ENCODE measurements at places on chromosomes 7 and 10.

- DNase-seq, result no peak
Observed at GRCh38 chr10:7027237-7027912, 383.5 kb downstream of the SFMBT2 start.

- DNase-seq, result no peak
Observed at GRCh38 chr10:110528224-110528996, 30.7 kb downstream of the DUSP5 start.

DNA sequence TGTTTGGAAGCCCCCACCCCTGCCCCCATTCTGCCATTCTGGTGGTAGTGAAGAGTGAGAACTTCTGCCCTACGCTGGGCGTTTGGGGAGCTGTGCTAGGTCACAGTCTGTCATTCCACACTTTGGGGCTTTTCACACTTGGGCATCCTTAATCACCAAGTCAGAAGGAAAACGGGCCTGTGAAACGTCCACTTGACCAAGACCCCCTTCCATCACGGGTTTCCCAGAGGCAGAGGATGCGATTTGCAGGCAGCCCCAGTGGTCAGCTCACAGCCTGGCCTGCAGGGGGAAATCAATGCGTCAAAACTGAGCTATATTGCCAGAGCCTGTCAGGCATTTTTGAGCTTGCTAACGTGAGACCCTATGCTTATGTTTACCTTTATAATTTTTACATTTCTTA lies 663.3 kb upstream of the MGMT start:
- no peak for DNase-seq

DNA sequence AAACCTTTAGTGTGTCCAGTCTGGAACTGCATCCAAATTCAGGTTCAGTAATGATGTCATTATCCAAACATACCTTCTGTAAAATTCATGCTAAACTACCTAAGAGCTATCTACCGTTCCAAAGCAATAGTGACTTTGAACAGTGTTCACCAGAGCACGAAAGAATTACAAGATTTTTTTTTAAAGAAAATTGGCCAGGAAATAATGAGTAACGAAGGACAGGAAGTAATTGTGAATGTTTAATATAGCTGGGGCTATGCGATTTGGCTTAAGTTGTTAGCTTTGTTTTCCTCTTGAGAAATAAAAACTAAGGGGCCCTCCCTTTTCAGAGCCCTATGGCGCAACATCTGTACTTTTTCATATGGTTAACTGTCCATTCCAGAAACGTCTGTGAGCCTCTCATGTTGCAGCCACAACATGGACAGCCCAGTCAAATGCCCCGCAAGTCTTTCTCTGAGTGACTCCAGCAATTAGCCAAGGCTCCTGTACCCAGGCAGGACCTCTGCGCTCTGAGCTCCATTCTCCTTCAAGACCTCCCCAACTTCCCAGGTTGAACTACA lies 694 bp upstream of the FAS start:
- no peak for DNase-seq

GRCh38 chr10:132945894-132946255 lies 3.5 kb upstream of the CFAP46 start:
- no peak for DNase-seq

GRCh38 chr10:15293862-15294842 lies 76.9 kb downstream of the FAM171A1 start:
- DNase-seq, result no peak

DNA sequence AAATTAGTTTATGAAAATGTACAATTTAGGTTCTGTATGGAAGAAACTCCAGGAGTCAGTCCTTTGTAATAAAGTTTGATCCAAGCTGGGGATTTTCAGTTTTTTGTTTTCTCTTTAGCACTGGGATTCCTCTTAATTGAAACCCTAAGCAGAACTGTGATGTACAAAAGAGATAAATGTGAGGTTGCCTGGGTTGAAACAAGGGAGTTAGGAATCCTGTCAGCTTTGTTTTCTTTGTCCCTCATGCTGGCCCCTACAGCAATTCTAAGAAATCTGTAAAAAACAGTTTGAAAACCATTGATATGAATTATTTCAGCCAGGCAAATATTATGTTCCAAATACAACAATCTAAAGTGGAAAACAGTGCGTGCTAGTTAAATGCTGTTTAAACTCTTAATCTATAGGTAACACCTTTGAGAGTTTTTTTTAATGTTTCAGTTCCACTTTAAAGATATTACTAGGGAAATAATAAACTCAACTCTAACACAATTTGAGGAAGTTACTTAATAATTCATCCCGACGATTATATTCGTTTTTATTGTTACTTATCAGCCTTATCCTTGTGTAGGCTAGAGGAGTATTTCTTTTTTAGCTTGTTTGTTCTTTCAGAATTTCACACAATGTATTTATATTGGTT lies 65.3 kb downstream of the SGCE start:
- no peak for DNase-seq

- no peak for DNase-seq
Observed at GRCh38 chr10:103752680-103753248, 102.6 kb downstream of the SH3PXD2A start.

DNA sequence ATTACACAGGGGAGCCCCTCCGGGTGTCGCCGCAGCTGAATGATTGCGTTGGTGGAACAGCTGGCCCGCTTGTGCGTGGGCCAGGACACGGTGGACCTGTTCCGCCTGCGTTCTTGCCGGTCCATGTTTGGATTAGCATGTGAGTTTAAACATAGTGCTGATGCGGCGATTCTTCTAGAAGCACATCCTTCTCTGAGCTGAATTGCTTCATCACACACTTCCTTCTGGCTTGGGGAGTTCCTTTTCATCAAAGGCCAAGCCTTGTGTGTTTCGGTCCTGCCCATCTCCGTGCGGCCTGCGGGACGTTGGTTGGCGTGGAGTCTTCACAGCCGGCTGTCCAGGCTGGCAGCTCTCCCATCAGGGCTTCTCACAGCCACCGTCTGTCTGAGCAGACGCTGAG lies 45.5 kb upstream of the SLC29A4 start:
- no peak for DNase-seq

DNA sequence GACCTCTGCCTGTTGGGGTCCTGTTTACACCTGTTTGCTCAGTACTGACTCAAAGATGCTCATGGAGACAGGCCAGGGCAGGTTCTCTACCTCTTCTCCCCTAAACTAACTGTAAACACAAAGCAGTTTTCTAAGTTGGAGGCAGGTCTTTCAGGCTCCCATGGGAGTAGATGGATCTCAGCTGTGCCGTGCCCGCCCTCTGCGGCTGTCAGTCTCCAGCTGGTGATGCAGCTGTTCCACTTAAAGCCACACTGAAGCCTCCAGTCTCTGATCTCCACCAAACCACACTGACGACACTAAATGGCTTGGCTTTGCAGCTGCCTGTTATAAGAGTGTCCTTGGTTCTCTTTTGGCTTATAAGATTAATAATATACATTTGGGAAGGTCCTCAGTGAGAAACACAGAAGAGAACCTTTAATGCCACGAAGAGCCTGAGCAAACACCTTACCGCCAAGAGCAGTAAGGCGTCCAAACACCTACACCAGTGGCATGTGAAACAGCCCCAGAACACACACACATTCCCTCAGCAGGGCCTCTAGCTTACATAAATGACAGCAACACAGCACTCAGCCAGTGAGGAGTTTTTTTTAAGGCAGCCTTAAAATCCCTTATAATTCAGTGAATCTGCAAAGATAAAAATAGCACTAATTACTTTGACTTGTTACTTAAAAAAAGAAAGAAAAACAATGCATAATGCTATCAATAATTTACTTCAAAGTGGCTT lies 60.4 kb upstream of the KCNIP2 start:
- peak; percentile 54 for DNase-seq

DNA sequence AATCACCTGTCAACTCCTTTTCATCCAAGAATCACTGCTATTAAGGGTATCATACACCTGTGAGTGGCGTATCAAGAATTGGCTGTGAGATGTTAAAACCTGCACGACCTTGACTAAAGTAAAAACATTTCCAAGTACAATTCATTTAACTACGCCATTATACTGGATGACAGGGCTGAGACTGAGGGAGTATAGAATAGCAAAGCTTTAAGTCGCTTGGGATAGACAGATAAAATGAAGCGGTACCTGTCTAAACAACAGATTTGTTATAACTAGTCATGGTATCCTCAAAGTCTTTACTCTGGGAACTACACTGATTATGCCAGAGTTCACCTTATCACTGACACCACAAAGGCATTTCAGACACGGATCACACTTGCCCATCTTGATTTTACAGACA lies 366.1 kb upstream of the LRRN3 start:
- no peak for DNase-seq

DNA sequence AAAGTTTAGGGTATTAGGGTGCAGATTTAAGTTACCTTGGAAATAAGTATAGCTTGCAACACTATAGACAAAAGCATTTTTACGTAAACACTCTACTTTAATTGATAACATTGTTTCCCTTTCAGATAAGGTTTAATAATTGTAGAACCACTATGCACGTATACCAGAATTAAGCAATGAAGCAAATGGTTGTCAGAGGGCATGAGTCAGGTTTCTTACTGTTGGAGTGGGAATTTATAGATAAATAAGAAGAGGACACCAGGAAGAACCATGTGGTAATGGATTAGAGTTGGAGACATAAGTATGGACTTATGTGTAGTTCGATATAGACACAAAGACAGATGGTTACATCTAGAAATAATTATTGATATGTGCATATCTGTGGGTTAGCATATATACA lies 355.6 kb downstream of the ETV1 start:
- DNase-seq, result no peak

GRCh38 chr7:27170426-27171324 lies 3.4 kb downstream of the HOXA10 start:
- no peak for DNase-seq

DNA sequence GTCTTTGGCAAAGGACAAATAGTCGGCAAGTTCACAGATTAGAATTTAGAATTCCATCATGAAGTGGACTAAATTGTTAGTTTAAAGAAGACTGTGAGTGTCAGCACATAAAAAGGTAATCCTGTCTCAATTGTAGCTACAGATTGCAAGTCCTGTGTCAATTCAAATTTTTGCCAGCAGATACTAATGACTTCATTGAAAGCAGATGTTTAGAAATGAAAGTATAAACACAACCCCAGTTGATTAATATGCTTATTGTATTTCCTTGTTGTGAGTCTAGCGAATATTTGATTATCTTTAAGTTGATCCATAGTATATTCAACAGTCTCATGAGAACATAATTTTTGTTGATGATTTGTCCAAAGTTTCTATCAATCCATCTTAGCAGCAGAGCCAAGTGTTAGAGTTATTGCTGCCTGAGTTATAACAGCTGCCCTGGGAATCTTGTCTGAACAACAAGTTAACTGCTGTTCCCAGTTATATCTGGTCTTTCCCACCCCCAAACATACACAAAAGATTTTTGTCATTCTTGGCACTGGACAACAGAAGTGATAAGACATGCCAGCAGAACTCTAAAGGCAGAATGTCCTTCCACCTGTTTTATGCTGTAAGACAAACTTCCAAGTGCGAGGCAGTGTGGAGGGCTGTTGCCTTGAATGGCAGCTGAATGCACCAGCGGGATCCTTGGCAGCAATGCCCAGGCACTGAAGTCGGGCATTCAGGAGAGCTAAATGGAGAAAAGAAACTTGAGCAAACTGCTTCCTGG lies 21.3 kb upstream of the HERPUD2 start:
- DNase-seq, result no peak

DNA sequence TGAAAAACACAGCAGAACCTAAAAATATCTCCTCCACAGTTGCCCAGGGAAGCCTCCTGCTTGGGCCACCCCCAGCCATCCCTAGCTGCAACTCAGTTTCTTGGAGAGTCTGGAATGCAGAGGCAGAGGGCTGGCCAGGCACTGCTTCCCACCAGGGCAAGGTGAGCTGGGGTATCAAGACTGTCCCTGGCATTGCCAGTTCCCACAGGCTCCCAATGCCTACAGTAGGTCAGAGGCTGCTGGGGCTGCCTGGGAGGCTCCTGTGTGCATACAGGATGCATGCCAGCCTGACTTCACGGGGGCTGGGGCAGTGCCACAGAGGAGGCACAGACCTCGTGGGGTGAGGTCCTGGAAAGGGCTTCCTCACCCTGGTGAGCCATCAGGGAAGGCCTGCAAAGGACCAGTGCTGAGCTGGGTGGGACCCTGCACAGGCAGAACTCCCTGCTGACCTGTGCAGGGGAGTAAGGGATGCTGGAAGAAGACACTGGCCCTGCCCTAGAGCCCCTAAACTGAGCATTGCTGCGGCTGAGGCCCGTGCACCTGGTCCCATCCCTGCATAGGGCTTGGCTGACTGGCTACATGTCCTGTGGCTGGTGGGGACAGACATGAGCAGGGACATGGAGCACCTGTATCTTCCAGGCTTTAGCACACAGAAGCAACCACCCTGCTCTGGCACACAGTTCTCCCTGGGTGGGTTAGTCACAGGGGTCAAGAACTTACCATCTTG lies 121.9 kb upstream of the RET start:
- DNase-seq, result no peak

DNA sequence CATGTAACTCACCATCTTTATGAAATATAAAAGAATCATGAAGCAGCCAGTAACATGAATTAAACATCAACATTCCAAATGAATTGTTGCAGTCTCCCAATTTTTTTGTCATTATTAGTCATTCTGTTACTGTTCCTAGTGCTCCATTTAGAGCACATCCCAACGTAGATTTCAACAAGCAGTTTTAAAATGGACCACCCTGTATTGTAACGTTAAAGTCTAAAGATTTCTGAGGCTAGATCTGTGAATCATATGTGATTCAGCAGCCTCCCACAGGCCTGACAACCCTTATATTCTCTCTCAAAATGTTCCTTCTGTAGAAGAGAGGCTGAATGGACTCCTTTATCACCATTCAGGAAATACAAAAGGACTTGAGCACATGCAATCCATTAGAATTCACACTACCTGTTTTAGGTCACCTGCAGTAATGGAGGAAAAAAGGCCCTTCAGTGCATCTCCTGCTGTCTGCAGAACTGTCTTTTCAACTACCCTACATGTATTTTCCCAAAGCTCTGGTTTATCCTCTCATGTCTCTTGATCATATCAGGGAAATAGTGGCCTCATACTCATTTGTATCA lies 81.4 kb downstream of the CACNA2D1 start:
- DNase-seq, result no peak

GRCh38 chr7:44325201-44325671 lies at the start of gene CAMK2B:
TSS of gene CAMK2B (minus strand) at chr7:44325594. CDS start at chr7:44325421, 173 bp downstream.
- DNase-seq, result no peak

GRCh38 chr10:114538181-114538906 lies 119.7 kb downstream of the ABLIM1 start:
- no peak for DNase-seq

- DNase-seq, result peak; percentile 19
Observed at GRCh38 chr7:129271500-129272355, 46.9 kb downstream of the AHCYL2 start.

GRCh38 chr7:49718760-49719159 lies 54.7 kb upstream of the VWC2 start:
- no peak for DNase-seq

- DNase-seq, result no peak
Observed at GRCh38 chr10:75061709-75062505, 49.5 kb upstream of the SAMD8 start.

GRCh38 chr10:48206482-48207250 lies 67.8 kb downstream of the FRMPD2 start:
- no peak for DNase-seq
